ENCODE measurements at places on chromosomes 7 and 10.

GRCh38 chr10:65130162-65130758 lies 1609.1 kb downstream of the REEP3 start:
- no peak for DNase-seq
- no peak overlapping the region for H3K4me3 ChIP-seq
- no peaks in the 10 kb centered on the region for H3K27me3 ChIP-seq
- no peaks in the 10 kb centered on the region for H3K36me3 ChIP-seq
- H3K27ac ChIP-seq = no peak overlapping the region

DNA sequence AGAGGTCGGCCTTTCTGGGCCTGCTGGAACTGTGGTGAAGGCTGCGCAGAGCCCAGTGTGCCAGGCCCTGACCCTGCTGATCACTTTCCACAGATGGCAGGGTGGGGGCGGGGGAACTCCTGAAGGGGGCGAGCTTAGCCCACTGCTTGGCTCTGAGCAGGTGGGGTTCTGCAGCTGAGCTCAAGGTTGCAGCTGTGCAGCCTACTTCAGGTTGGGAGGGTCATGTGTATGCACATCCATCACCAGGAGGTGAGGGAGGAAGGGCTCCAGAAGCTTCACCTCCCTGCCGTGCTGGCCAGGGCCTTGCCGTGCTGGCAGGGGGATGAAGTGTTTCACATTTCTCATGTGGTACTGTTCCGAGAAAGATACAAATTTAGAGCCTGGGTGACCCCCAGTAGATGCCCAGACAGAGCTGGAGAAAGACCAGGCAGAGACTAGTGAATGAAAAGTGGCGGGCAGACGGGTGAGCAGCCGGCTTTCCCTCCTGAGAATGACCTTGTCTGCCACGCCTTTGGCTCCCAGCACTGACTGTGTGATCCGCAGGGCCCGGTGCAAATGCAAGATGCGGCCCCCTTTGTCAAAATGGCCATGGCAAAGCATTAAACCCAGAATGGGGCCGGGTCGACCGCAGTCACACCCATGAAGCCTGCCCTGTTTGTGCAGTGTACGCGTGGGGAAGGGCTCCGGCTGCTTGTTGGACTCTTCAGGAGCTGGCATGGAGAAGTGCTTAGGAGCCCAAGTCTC lies 25.2 kb downstream of the FAM241B start:
- H3K36me3 ChIP-seq = no peaks in the 10 kb centered on the region
- H3K4me1 ChIP-seq = peaks cover 4% of the 10 kb centered on the region
- no peak overlapping the region for H3K4me3 ChIP-seq
- no peaks in the 10 kb centered on the region for H3K27me3 ChIP-seq
- no peak overlapping the region for H3K27ac ChIP-seq

DNA sequence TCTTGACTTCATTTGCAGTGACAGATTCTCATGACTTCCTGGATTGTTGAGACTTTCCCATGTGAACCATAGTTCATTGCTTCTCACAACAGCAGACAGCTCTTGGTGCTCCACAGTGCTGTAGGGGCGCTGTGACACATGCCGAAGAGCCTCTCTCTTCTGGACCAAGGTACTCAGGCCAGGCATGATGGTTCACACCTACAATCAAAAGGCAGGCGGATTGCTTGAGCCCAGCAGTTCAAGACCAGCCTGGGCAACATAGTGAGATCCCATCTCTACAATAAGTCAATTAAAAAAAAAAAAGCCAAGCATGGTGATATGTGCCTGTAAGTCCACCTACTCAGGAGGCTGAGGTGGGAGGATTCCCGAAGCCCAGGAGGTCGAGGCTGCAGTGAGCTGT lies 354.5 kb downstream of the GALNT17 start:
- H3K27ac ChIP-seq = no peak overlapping the region
- no peak for DNase-seq

DNA sequence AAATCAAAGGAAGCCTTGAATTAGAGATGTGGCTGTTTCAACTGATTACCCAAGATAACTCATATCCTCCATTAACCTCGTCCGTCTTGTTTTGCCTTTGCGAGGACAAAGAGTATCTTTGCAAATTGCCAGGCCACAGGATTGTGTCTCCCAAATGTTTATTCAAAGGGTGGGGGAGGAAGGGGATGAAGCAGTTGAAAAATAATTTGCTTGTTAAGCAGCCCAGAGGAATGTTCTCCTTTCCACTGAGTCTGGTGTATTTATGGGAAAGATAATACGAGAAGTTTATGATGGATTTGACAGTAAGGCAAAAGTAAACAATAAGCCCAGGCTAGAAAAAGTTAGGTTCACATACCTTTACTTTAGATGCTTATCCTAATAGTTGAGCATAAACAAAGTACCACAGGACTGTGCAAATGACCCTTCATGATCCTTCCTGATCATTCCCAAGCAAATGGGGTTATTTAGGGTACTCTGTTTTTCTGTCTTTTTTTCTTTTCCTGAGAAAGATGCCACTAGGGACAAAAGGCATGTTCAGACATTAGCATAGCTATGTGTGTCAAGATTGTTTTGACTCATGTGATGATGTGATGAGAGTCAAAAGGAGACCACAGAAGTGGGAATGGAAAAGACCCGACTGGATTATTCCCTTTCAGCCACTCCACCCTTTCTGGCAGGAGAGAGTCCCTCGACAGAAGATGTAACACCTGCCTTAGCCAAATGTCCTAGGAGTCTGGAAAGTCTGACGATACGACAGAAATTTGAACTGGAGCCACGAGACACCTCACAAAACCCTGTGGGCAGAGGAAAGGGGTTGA lies 243.0 kb upstream of the GLI3 start:
- no peak for DNase-seq
- no peaks in the 10 kb centered on the region for H3K36me3 ChIP-seq
- no peaks in the 10 kb centered on the region for H3K27me3 ChIP-seq
- H3K4me1 ChIP-seq = peaks cover 25% of the 10 kb centered on the region
- H3K27ac ChIP-seq = no peak overlapping the region
- no peak overlapping the region for H3K4me3 ChIP-seq

GRCh38 chr10:76089556-76090180 lies 658.2 kb downstream of the LRMDA start:
- H3K27me3 ChIP-seq = no peaks in the 10 kb centered on the region
- no peak for DNase-seq
- H3K4me1 ChIP-seq = no peaks in the 10 kb centered on the region
- H3K4me3 ChIP-seq = no peak overlapping the region

- no peaks in the 10 kb centered on the region for H3K36me3 ChIP-seq
- no peaks in the 10 kb centered on the region for H3K4me1 ChIP-seq
- no peak overlapping the region for H3K4me3 ChIP-seq
- H3K27me3 ChIP-seq = no peaks in the 10 kb centered on the region
These were observed 114.6 kb upstream of the LYZL2 start for GRCh38 chr10:30744106-30744505.

- H3K27ac ChIP-seq = no peak overlapping the region
- no peaks in the 10 kb centered on the region for H3K4me1 ChIP-seq
- H3K27me3 ChIP-seq = no peaks in the 10 kb centered on the region
- H3K36me3 ChIP-seq = no peaks in the 10 kb centered on the region
- DNase-seq = no peak
These were observed 118.0 kb downstream of the RELN start for GRCh38 chr7:103871473-103871872.

- no peak for DNase-seq
- H3K36me3 ChIP-seq = no peaks in the 10 kb centered on the region
- H3K27me3 ChIP-seq = no peaks in the 10 kb centered on the region
- H3K4me3 ChIP-seq = no peak overlapping the region
- H3K4me1 ChIP-seq = peaks cover 12% of the 10 kb centered on the region
These were observed 627.4 kb downstream of the CALN1 start for GRCh38 chr7:71784781-71785180.

DNA sequence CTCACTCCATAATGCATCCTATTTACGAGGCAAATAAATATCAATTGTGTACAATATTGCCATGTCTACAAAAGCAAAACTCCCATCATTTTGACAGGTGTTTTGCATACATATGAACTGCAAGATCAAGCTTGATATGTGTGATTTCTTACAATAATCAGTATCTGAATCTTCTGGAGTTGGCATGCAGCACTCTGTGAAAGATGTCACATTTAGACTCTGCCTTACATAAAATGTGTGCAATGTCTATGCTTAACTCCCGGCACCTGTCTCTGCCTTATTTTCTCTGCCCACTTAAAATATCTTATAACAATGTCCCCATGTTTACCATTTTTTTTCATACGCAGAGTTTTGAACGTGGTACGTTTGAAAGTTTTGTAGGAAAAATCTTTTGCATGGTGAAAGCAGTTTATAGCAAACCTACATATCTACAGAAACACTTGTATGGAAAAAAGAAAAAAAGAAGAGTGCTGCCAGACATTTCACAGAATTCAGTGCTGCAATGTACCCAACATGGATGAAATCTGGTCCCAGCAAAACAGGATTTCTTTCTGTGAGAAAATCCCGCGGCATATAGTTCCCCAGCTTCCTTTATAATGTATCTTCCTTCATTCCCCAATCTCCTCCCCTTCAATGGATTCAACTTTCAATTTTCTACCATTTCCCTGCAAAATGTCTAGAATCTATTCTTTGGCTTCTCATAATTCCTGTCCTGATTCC lies 114.1 kb upstream of the NRP1 start:
- no peak overlapping the region for H3K27ac ChIP-seq
- no peak overlapping the region for H3K4me3 ChIP-seq
- no peaks in the 10 kb centered on the region for H3K4me1 ChIP-seq
- DNase-seq = no peak
- H3K27me3 ChIP-seq = no peaks in the 10 kb centered on the region

- no peak for DNase-seq
- no peak overlapping the region for H3K27ac ChIP-seq
- no peaks in the 10 kb centered on the region for H3K36me3 ChIP-seq
These were observed 69.0 kb upstream of the LRRC18 start for GRCh38 chr10:49008505-49009198.

DNA sequence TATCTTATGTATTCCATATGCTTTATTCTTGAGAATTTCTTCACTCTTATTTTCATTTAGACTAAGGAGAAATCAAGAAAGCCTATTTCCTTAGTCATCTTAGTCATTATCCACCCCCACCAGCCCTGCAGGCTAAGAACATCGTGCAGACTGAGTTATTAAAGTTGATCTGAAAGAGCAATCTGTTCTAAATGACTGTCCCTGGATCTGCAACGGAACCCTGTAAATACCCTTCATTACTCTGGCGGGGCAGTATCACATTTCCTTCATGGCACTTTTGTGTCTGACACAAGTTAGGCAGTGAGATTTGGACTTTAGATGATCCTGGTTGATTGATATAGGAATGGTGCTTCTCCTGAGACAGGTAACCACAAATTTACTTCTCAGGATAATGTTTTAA lies 3.5 kb upstream of the MYPN start:
- H3K27me3 ChIP-seq = no peaks in the 10 kb centered on the region
- no peak overlapping the region for H3K4me3 ChIP-seq
- DNase-seq = no peak
- H3K4me1 ChIP-seq = no peaks in the 10 kb centered on the region
- H3K36me3 ChIP-seq = no peaks in the 10 kb centered on the region
- no peak overlapping the region for H3K27ac ChIP-seq

DNA sequence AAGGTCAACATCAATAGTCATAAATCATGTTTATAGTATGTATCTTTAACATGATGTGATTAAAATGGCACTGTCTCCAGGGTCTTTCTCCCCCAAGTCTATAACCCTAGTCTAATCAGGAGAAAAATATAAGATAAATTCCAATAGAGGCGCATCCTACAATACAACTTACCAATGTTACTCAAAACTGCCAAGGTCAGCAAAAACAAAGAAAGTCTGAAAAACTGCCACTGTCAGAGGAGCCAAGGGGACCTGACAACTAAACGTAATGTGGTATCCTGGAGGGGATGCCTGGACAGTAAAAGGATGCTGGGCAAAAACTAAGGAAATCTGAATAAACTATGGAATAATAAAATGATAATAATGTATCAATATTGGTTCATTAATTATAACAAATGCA lies 63.9 kb downstream of the TPK1 start:
- H3K36me3 ChIP-seq = no peaks in the 10 kb centered on the region
- no peak overlapping the region for H3K4me3 ChIP-seq
- no peak overlapping the region for H3K27ac ChIP-seq

DNA sequence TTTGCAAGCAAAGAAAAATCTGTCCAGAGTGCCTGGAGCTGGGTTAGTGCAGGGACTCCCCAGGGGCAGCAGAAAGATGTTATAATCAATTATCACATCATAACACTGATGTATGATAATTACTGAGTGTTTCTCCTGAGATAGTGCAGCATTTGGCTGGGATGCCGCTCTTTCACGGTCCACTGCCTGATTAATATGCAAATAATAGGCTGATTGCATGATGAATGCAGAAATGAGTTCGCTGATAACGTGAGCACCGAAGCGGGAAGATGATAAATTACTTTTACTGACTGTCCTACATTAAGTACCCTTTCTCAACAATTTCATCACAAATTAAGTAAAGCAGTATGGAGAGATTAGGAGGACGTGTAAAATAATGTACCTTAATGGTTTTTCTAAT lies 71.4 kb upstream of the SH2B2 start:
- H3K27me3 ChIP-seq = no peaks in the 10 kb centered on the region
- no peaks in the 10 kb centered on the region for H3K4me1 ChIP-seq
- H3K4me3 ChIP-seq = no peak overlapping the region
- H3K27ac ChIP-seq = no peak overlapping the region
- DNase-seq = no peak

- DNase-seq = no peak
- no peak overlapping the region for H3K4me3 ChIP-seq
- no peaks in the 10 kb centered on the region for H3K36me3 ChIP-seq
- peaks cover 2% of the 10 kb centered on the region for H3K4me1 ChIP-seq
- H3K27me3 ChIP-seq = no peaks in the 10 kb centered on the region
These were observed 44.2 kb downstream of the LRMDA start for GRCh38 chr10:75475460-75476182.

DNA sequence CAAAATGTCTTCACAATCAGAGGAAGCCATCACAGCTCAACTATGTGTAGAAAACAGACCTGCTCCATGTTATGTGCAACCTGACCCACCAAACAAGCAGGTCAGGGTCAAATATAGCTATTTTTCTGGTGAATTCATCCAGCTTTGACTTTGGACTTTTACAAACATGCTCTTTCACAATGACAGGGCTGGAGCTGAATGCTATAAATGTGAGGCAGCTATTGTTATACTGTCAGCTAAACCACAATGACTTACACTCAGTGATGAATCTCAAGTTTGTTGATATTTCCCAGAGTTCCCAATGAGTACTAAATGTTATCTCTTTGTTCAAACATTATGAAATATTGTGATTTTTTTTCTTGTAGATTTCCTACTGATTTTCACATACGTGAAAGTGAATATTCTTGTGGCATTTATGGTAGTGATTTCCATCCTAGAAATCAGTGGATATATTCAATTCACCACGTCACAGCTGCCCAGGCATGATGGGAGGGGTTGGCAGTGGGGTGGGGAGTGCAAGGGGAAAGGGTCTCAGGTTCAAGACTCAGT lies 2.5 kb upstream of the ITIH2 start:
- no peaks in the 10 kb centered on the region for H3K4me1 ChIP-seq
- H3K27me3 ChIP-seq = no peaks in the 10 kb centered on the region
- H3K36me3 ChIP-seq = no peaks in the 10 kb centered on the region
- H3K4me3 ChIP-seq = no peak overlapping the region
- DNase-seq = no peak
- H3K27ac ChIP-seq = no peak overlapping the region

- H3K36me3 ChIP-seq = peaks cover 34% of the 10 kb centered on the region
- no peaks in the 10 kb centered on the region for H3K27me3 ChIP-seq
- no peak overlapping the region for H3K27ac ChIP-seq
- no peaks in the 10 kb centered on the region for H3K4me1 ChIP-seq
These were observed 86.8 kb downstream of the MPLKIP start for GRCh38 chr7:40047661-40048060.

All from neuronal stem cell (in vitro differentiated cells).